ENCODE measurements at places on chromosomes 5 and 9. TPM values are rescaled to one million over a fixed set of nuclear protein-coding genes. Genes with fewer than 3 reads are reported as not detected.

The ADCY2 gene
- not detected for total RNA-seq

The OR2V1 gene
- not detected for total RNA-seq

The MEF2C gene
- total RNA-seq = 6.8 TPM

The ARSI gene
- 15.2 TPM for total RNA-seq

The SNCB gene
- not detected for total RNA-seq

The CDC25C gene
- 7.5 TPM for total RNA-seq

The LHFPL2 gene
- 11.3 TPM for total RNA-seq

The CCDC192 gene
- total RNA-seq = not detected

The TAL2 gene
- total RNA-seq = not detected

All from IMR-90 (cell line).